Endothelial cell (in vitro differentiated cells): ENCODE measurements at places on chromosomes 16 and 17.

- DNase-seq: no peak
Observed at GRCh38 chr16:72845322-72846020, 202.5 kb downstream of the ZFHX3 start.

- no peak for DNase-seq
Observed at GRCh38 chr16:85680352-85680944, 8.3 kb downstream of the GINS2 start.

DNA sequence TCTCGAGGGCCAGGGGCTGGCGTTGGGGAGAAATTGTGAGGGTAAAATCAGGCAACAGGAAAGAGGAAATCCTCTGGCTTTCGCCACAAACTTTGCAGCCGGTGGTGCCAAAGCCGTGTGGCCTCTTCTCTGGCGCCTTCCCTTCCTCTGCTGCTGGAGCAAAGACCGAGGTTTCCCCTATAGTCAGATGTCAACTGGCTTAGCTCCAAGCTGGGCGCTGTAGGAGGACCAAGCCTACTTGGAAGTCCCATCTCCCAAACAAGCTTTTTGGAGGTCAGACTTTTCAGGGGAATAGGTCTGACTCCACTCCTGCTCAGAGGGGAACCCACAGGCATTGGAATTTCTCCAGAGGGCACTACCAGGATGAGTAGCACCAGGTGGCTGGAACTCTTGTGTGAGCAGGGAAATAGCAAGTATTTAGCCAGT, 5.0 kb downstream of the IGFBP4 start:
- DNase-seq: no peak

GRCh38 chr17:34757611-34758010, 178.2 kb downstream of the TMEM132E start:
- DNase-seq: no peak

DNA sequence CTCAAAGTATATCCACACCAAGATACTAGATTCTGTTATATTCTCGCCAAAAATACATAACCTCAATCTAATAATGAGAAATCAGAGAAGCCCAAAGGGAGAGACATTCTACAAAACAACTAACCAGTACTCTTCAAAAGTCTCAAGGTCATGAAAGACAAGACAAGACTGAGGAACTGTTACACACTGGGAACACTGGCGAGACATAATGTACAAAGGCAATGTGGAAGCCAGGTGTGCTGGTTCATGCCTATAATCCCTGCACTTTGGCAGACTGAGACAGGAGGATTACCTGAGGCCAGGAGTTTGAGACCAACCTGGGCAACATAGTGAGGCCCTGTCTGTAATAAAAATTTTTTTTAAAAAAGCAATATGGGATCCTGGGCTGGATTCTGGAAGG, 85.9 kb downstream of the SPAG9 start:
- no peak for DNase-seq
